Stimulated activated CD4-positive, alpha-beta T cell treated with anti-CD3 and anti-CD28 coated beads, TNF-alpha, amount 100 ng/mL, for 24 hours (primary cell): ENCODE measurements at places on chromosomes 5 and 9.

DNA sequence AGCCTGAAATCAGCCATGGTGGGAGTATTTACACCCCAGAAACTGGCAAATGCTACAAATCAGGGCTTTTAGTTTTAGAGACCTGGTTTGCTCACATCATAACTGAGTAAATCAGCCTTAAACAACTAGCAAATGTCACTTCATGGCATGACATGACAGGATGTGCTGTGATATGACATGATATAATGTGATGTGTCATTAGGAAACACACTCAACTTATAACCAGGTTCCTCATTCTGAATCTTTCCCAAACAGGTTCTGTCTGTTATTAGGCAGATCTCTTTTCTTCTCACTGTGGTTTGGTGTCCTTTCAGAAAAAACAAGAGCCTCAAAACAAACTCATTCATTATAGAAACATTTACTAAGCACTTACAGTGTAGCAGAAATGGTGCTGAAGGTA lies 90.5 kb downstream of the ADAMTS12 start:
- DNase-seq: no peak

GRCh38 chr5:113020461-113021273 lies 44.1 kb downstream of the DCP2 start:
- no peak for DNase-seq

DNA sequence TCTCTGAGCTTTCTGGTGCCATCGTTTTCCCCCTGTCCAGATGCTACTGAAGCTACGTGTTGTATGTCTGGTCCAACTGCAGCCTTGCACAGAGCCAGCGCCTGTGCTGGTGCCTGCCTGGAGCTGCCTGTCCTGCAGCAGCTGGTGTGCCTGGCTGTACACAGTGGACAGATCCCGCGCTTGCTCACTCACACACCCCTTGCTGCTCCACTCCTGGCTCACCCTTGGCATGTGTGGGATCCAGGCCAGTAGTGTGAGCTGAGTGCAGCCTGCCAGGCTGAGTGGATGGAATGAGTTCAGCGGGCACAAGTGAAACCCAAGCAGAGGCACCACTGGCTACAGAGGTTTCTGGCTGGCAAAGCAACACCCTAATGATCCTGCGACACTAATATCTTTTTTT lies 40.4 kb downstream of the FER start:
- DNase-seq: no peak

GRCh38 chr5:3103262-3103811 lies 351.9 kb upstream of the IRX2 start:
- no peak for DNase-seq

DNA sequence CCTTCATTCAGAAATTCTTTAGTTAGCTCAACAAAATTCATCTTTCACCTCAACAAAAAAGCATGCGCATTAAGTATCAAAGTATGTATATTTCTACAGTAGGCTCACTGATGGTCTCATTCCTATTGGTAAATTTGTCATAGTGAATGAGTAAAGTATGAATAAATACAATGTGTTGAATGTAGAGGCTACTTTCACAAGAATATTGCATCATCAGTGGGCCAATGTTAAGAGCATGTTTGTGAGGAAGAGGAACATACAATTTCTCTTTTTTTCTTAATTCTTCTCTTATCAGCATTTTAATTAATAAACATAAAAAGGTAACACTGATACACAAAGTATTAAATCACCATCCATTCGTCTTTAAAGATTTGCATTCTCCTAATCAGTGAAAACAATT lies 505.1 kb downstream of the CETN3 start:
- DNase-seq: no peak

DNA sequence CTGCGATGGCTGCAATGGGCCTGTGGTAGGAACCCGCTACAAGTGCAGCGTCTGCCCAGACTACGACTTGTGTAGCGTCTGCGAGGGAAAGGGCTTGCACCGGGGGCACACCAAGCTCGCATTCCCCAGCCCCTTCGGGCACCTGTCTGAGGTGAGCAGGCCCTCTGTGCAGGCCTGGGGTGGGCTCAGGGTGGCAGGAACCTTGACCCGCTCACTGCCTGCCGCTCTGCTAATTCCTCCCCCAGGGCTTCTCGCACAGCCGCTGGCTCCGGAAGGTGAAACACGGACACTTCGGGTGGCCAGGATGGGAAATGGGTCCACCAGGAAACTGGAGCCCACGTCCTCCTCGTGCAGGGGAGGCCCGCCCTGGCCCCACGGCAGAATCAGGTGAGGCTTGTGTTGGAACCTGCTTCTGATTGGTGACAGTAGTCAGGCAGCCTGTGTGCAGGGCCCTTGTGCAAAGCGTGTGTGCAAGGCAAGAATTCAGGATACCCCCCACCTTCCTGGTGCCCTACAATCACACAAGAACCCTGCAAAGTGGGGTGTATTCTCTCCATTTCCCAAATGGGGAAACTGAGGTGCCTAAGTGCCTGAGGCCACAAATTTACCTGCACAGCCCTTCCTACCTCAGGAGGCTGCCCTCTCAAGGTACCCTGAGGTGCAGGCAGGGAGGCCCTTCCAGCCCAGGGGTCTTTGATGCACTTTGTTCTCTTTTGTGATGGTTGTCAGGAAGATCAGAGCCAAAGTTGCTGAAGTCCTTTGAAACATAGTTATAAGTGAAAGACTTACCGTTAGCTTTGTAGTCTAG lies 3.4 kb downstream of the SQSTM1 start:
- no peak for DNase-seq
